RPMI8226 (cell line): ENCODE measurements at places on chromosomes 16 and 17.

DNA sequence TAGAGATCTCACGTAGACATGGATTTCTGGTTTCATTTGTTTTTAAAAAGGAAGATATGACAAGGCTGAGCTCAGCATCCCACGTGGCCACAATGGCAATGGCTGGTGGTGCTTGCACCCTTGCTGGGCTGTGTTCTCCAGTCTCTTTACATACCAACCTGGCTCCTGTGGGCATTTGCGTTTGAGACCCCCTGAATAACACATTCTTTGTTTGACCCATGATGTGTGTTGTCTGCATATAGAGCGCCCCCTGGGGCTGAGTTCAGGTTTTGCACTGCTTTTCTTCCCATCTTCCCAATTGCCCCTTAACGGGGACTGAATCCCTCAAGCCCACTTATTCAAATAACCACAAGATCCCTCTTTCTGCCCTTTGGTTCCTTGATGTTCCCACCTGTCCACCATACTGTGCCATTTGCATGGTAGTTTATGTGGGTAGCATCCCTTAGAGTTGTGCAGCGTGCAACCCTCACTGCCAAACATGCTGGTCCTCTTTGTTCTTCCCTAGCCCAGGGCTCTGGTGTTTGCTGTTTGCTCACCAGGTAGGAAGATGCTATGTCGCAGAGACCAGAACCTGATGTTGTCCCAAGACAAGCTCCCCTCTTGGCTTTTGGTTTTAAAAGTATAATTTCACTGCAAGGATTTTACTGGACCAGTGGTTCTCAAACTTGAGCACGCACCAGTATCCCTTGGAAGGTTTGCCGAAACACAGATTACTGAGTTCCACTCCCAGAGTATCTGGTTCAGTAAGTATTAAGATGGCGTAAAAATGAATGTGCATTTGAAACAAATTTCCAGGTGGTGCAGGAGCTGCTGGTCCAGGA, 38.5 kb upstream of the NKD1 start:
- peak; percentile 26 for DNase-seq

DNA sequence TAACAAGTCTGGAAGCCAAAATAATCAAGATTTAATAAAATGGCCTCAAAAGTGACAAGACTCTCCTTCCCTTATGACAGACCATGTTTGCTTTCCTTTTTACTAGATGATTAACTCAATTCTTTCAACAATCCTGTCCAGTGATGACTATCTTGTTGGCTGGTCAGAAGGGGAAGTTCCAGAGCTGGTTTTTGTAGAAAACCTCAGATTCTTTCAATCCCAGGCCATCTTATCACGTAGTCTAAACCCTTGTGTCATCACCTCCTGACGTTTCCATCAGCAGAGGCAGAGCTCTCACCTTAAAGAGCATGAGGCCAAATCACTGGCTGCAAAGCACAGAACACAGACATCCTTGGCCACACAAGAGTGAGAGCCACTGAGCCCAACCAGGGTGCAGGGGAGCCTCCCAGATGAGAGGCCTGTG, 125.3 kb downstream of the ANKRD11 start:
- DNase-seq: no peak

DNA sequence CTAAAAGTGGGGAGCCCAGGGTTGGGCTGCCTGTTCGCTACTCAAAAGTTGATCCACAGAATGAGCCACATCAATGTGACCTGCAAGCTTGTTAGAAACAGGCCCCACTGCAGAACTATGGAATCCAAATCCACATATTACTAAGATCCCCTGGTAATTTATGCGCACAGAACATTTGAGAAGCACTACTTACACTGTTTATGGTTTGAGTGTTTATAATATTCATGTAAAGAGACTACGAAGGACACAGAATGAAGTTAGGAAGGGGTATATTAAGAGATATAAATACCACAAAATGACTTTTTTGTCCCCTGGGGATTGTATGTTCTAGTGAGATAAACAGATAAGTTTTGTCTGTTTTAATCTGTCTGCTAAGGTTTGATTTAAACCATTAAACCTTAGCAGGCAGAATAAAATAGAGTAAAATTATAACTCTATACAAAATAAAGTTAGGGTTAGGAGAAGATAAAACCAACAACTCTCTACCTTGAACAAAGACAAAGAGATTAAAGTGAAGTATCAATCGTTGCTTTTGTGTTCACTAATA, 666.9 kb upstream of the SOX9 start:
- no peak for DNase-seq

DNA sequence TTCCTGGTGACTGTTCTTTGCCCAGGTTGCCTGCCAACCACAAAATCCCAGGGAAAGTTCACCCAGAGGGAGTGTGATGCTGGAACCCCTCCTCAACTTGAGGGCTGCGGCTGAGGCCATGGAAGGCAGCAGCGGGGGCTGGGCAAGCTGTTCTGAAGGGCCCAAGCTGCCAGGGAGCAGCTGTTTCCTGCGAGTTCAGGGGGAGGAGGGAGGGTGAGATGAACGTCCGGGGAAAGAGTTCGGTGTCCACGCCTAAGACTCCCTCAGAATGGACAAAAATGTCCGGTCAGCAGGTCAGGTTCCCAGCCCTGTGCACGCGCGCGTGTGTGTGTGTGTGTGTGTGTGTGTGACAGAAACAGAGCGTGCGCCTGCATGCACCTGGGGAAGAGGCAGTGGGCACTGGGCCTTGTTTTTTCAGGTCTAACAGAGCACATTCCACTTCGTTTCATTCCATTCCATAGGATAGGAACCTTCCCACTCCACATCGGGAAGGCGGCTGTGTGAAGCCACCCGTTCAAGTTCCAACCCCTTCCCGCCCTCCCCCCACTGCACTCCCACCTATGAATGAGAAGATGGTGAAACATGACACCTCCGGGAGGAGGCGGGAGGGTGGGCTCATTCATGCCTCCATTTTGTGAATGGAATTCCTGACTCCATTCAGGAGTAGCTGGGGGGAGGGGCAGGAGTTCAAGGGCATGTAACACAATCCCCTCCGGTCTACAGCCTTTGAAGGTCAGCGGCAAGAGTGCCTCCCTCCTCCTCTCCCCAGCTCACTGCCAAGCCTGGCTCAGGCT, 15.7 kb downstream of the ETV4 start:
- DNase-seq: no peak

DNA sequence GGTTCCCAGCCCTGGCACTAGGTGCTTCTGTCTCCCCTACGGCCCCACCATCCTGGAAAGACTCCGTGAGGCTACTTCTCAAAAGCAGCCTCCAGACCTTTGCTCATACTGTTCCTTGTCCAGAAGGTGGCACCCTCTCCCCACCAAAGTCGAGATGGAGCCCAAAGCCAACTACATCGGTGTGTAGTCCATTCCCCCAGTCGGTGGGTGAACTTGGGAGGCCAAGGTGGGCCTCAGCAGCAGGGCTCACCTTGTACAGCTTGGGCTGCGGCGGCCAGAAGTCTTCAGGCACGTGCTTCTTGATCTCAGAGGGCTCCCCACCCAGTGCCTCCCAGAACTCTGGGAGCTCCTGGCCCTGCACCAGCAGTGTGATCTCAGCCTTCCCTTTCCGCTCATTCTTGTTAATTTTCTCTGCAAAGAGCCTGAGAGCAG, 10.2 kb downstream of the FLII start:
- DNase-seq: peak; percentile 73

DNA sequence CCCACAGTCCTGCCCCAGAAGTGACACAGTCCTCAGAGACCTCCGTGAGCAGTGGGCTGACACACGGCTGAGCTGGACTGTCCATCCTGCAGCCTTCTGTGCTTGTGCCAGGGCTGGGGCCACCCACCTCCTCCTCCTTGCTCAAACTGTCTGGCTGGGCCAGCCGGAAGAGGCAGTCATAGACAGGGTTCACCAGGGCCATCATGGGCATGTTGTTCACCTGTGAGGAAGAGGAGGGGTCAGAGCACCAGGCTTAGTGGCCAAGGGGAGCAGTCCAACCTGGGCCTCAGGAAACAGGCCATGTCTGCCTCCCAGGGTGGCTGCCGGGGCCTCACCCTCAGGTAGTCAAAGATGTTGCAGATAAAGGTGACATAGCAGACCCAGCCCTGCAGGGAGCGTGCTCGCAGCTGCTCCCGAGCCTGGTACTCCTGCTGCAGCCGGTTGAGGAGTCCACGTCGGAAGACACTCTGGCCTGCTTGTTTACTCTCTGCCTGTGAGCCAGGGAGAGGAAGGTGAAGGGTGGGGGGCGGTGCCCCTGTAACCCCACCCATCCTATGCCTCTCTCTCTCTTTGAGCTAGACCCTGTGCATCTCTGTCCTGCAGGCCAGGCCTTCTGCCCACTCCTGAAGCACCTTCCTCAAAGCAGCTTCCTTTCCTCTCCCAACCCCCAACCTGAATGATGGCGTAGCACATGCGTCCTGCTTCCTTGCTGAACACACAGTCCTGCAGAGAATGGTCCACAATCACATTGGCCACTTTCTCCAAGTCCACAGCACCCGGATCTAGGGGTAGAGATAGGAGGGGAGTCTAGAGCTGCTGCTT, 3.4 kb downstream of the MIF4GD start:
- DNase-seq: no peak

GRCh38 chr17:64653985-64654355, 8.1 kb downstream of the SMURF2 start:
- no peak for DNase-seq

DNA sequence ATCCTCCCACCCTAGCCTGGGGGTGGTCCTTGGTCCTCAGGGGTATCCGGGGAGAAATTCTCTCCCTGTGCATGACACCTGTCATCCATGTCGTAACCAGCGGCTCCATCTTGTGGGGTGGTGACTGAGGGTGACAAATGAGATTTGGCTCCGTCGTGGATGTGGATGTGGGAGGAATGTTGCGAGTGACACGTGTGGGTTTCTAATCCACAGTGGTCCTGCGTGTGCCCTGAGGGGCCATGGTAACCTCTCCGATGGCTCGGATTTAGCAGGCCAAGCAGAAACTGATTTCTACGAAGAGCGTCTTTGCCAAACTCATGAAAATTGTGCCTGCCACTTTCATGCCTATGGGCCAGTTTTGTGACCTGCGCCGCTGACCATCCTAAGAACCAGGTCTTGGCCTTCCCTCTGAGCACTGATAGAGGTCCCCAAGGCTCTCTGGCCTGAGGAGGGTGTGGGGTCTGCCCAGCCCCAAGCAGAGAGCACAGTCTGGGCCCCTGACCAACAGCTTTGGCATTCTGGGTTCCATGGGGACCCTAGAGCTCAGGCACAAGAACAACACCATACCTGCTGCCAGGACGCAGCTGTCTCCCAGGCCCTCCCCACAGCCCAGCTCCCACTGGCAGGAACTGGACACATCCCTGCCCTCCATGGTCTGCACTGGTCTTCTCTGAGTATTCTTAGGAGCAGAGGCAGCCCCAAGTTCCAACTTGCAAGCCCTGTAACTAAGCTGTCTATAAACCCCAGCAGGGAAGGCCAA, 79.0 kb downstream of the AMFR start:
- DNase-seq: no peak

DNA sequence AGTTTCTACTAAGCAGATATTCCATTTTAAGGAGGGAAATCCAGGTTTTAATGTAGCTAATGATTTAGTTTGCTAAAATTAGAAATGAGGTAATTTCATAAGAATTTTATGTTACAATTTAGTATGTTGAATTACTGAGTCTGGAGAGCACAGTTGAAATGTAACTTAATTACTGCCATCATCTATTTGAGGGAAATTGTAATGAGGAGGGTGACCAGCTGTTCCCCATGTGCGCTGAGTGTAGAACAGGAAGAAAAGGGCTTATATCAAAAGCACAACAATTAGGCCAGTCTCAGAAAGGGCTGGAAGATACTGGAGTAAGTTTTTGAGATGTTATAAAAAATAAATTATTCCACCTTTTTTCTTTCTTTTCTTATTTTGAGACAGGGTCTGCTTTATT, 735.1 kb upstream of the GOT2 start:
- no peak for DNase-seq

DNA sequence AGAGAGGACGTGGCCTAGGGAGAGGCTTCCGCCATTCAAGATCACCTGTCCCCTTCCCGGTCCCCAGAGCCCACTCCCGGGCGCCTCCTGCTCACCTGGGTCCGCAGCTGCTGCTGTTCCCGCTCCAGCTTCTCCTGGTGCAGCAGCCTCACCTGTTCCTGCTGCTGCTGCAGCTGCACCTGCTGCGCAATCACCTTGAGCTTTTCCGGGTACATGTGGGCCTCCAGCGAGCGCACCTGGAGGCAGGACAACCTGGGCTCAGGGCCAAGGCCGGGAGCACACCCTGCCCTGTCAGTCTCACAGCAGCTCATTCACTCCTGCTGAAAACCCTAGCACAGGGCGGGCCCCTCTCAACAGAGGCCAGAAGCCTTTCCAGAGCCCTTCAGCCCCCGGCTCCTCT, 12.5 kb downstream of the TFAP4 start:
- peak; percentile 30 for DNase-seq

DNA sequence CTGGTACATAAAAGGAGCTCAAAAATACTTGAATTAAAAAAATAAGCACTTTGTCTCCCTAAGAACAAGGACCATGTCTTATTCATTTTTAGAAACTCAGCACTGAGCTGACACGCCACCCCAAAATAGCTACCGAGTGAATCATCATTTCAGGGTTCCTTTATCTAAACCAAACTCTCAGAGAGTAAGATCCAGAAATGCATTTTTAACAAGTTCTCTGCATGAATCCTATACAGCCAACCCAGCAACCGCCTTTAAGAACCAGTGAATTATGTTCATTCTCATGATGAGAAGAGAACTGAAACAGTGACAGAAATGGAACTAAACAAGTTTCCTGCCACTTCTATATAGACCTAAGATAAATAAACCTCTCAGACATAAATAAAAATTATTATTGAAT, 8.7 kb downstream of the C16orf87 start:
- DNase-seq: no peak

DNA sequence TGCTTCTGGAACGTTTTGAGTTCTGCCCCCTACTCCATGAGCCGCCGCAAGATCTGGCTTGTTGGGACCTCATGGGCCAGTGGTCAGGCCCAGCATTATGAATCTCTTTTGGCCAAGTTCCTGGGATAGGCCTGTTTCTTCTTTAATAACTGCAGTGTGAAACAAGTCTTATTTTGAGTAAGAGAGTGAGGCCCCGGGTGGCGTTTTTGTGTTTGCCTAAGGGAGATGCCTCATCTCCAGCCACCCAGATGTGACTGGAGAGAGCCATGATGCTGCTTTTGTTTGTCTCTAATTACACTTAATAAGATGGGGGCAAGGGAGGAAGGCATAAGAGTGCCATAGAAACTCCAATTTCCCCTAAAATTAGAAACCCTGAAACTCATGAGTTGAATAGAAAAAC, 39.8 kb downstream of the KSR1 start:
- DNase-seq: no peak

DNA sequence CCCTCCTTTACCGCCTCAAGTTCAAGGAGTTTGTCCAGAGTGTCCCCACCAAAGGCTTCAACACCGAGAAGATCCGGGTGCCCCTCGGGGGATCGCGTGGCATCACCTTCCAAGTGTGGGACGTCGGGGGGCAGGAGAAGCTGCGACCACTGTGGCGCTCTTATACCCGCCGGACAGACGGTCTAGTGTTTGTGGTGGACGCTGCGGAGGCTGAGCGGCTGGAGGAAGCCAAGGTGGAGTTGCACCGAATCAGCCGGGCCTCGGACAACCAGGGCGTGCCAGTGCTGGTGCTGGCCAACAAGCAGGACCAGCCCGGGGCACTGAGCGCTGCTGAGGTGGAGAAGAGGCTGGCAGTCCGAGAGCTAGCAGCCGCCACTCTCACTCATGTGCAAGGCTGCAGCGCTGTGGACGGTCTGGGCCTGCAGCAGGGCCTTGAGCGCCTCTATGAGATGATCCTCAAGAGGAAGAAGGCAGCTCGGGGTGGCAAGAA, 1.1 kb downstream of the ARL4D start:
- no peak for DNase-seq
